ENCODE measurements at places on chromosomes 6 and 20.

GRCh38 chr6:122713138-122713537 lies 66.4 kb upstream of the FABP7 start:
- no peak for DNase-seq

- DNase-seq: no peak
Observed at GRCh38 chr6:36336779-36337241, at the start of gene BNIP5. TSS of gene BNIP5 (minus strand) at chr6:36336888. CDS start at chr6:36330690, 6,198 bp downstream.

GRCh38 chr6:148304976-148305375 lies 37.7 kb upstream of the SASH1 start:
- no peak for DNase-seq

- no peak for DNase-seq
Observed at GRCh38 chr6:150134280-150134920, 8.4 kb upstream of the PPP1R14C start.

- DNase-seq: peak; percentile 87
Observed at GRCh38 chr6:7107578-7108195, at the start of gene RREB1. TSS of gene RREB1 (plus strand) at chr6:7107961. CDS start at chr6:7181912, 73,951 bp downstream.

DNA sequence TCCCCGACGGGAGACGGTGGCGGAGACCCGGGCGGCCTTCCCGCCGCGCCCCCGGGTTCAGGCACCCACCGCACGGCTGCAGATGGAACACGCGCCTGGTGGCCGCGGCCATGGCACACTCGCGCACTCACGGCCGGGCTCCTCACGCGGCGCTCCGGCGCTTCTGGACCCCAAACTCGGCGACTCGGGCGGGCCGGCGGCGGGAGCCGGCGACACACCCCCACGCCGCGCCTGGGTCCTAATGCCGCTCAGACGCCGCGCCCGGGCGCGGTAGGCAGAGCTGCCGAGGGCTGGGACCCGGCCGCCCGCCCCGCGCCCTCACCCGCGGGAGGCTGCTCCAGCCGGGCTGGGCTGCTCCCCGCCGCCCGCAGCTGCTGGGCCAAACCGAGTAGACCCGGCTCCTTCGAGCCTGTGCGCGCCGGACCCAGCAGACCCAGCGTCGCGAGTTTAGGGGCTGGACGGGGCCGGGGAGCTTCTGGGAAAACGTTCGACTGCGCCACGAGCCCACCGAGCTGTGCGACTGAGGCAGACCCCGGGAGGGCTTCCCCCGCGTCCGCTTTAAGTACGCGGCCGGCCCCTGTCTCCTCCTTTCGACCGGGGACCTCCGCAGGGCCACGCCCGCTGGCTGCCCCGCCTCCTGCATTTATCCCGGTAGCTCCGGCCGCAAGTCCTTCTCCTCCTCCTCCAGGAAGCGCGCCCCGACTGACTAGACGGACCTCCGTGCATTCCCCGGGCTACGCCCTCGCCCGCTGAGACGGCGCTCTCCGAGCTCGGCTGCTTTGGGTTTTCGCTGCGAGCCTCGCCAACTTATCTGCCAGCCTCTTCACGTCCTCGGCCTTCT lies at the start of gene SLC4A11:
SLC4A11 (minus strand) TSS at position 165 of the 841 bp plus-strand sequence; CDS start at position 112, 53 bp downstream.
- peak; percentile 67 for DNase-seq

GRCh38 chr6:57159127-57159526 lies 13.0 kb upstream of the BAG2 start:
- DNase-seq: no peak

DNA sequence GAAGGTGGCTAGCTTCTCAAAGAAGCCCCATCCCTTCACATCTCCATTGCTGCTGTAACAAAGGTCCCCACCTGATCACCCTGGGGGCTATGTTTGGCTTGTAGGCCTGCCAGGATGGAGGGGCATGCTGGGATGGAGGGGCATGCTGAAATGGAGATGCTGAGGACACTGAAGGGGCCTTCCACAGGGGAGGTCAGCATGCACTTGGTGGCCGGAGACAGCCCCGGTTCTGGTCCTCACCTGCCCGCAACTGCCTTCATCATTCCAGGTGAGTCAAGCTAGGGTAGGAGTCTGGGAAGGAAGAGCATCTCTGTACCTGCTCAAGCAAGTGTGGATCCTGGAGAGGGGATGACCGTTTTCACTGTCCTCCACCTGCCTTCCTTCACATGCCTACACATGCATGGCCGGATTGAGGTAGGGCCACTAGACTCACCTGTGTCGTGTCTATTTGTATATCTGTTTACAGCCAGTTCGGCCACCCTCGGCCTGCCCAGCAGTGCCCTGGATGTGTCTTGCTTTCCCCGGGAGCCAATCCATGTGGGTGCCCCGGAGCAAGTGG lies 6.0 kb downstream of the L3MBTL1 start:
- DNase-seq: no peak

DNA sequence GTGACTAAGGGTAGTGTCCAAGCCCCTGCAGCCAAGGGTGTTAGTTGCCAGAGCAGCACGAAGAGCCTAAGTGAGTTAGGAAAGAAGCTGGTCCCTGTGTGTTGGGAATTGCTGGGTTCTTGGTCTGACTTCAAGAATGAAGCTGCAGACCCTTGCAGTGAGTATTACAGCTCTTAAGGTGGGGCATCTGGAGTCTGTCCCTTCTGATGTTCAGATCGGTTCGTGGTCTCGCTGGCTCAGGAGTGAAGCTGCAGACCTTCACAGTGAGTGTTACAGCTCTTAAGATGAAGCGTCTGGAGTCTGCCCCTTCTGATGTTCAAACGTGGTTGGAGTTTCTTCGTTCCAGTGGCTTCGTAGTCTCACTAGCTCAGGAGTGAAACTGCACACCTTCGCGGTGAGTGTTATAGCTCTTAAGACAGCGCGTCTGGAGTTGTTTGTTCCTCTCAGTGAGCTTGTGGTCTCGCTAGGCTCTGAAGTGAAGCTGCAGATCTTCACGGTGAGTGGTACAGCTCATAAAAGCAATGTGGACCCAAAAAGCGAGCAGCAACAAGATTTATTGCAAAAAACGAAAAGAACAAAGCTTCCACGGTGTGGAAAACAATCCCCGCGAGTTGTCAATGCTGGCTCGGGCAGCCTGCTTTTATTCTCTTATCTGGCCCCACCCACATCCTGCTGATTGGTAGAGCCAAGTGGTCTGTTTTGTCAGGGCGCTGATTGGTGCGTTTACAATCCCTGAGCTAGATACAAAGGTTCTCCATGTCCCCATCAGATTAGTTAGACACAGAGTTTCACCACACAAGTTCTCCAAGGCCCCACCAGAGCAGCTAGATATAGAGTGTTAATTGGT lies 31.8 kb downstream of the PXDC1 start:
- no peak for DNase-seq

- DNase-seq: peak; percentile 58
Observed at GRCh38 chr6:52573295-52573694, 3.6 kb downstream of the TRAM2 start.

DNA sequence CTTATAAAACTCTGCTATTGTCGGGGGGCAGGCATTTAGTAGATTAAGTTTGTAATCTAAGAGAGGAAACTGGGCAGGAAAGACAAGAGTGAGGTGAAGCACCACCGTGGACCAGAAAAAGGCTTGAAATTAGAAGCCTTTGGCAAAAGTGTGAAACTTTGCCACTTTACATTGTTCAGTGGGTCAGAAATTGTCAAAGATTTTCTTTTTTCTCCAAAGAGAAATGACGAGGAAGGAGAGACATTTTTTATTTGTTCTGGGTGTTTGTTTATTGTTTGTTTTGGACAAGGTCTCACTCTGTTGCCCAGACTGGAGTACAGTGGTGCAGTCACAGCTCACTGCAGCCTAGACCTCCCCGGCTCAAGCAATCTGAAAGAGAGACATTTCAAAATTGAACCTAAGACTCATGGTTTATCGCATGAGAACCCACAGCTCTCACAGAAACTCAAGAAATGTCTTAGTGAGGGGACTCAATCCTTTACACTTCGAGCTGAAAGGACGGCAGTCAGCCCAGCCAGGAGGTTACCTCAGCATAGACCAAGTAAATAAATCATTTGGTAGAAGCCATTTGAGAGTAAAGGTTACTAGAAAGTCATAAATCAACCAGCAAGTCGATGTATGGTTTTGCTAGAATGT lies 262.8 kb upstream of the TAB2 start:
- DNase-seq: no peak

- no peak for DNase-seq
Observed at GRCh38 chr6:137823826-137824555, 43.1 kb upstream of the TNFAIP3 start.

GRCh38 chr6:126302191-126302590 lies 37.7 kb upstream of the CENPW start:
- no peak for DNase-seq

DNA sequence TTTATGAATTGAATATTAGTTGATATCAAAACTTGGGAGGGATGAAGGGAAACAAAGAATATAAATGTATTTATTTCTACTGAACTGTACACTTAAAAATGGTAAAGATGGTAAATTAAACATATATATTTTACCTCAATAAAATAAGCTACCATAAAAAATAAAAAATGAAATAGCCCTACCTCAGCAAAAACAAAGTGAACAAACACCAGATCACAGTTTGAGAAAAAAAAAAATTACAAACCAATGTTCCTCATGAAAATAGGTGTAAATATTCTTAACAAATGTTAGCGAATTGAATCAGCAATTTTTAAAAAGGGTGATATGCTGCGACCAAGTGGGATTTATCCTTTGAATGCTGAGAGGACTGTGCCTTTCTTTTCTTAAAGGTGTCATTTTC lies 28.3 kb upstream of the ZNF184 start:
- DNase-seq: no peak

DNA sequence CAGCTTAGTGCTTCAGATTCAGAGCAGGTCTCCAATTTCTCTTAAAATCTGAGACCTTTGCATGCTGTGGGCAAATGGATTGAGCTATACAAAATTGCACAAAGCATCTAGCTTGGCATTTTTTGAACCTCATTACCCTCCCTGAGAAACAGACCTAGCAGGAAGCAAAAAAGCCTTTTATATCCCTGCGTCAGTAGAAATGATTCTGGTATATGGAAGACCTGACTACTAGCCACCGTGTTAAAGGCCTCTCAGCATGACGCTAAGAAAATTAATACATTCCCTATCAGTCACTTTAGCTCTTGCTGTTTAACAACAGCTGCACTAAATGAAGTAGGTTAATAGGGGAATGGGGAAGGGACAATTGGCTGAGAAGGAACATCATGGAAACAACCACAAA lies 110.7 kb upstream of the SMLR1 start:
- DNase-seq: no peak

- no peak for DNase-seq
Observed at GRCh38 chr6:43699564-43700186, 12.1 kb upstream of the MRPS18A start.

DNA sequence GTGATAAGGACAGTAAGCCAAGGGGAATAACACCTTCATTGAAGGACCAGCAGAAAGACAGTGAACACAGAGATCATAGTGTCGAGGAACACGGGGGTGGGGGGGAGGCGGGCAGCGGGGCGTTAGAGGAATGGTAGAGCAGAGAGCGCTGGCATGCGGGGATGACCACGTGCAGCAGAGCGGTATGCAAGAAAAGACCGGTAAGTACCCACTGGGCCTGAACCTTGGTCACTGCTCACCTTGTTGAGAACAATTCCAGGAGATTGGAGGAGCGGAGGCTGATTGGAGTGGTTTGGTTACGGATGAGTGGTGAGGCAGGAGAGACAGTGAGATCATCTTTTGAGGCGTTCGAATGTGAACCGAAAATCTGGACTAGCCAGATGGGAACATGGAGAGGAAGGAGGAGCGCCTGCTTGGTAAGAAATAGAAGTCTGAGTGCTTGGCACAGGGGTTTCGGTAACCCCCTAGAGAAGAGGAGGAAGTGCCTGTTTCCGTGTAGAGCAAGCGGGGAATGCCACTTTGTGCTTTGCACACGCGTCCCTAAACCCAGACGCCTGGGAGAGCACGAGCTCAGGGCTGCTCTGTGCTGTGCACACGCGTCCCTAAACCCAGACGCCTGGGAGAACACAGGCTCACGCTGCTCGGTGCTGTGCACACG lies 70.0 kb downstream of the FAM120B start:
- no peak for DNase-seq

DNA sequence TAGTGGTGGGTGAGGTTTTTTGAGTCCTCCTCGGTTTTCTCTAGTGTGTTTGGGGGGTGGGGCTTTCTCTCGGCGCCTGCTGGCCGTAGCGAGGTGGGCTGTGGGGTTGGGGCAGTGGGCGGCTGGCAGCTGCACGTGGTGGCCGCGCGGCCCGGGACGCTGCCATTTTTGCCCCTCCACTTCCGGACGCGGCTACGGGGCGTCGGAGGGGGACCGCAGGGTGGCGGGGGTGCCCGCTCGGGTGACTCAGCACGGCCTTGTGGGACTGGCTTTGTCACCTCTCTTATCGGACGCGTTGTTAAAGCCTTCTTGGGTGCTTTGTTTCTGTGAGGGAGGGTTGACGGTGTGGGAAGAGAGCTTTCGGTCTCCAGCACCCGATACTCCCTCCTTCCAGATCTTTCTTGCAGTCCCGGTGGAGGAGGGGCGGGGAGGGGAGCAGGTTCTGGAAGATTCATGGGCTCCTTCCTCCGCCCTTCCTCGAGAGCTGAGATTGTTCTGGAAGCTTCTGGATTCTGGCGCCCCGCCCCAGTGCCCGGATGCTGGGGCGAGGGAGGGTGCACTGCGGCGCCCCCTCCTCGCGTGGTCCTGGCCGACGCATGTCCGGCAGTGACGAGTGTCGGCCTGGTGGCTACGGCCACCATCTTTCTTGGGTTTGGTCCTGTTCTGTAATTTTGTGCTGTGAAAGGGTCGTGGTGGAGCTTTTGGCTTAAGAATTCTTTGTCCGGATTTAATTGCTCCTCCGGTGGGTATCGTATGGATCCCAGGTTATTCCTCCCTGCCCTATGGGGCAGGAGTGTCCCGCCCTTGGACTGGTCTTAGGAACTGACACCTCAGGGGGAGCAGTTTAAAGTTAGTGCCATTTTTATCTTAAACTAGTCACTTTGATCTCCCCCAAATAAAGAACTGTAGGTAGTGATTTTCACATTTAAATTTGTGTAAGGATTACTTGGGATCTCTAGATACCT lies 719 bp downstream of the HSP90AB1 start:
- DNase-seq: no peak

GRCh38 chr20:32516583-32517517 lies 68.3 kb downstream of the NOL4L start:
- no peak for DNase-seq

- no peak for DNase-seq
Observed at GRCh38 chr20:25454153-25454900, 46.9 kb downstream of the GINS1 start.

DNA sequence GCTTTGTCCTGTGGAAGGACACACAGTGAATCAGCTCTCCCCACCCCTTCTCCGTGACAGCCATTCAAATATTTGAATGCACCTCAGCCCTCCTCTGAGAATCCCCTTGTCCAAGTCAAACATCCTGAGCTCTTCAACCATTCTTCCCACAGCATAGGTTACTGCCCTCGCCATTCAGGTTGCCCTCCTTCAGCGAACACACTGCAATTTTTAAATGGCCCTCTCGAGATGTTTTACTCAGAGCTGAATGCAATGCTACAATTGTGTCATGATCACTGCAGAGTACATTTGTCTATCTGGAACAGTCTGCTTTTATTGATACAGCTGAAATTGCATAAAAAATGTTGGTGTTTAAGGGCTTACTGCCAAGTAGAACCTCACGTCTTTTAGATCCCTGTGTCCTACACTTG lies 48.9 kb downstream of the SLC2A12 start:
- no peak for DNase-seq

GRCh38 chr20:45323731-45324130 lies 15.6 kb upstream of the MATN4 start:
- DNase-seq: no peak

GRCh38 chr6:71107911-71108420 lies 151.1 kb upstream of the B3GAT2 start:
- peak; percentile 37 for DNase-seq
